ENCODE measurements at places on chromosomes 2 and 18.

GRCh38 chr2:86300496-86300895 is 36.9 kb downstream of the REEP1 start:
- no peak for DNase-seq

- no peak for DNase-seq
Measured at GRCh38 chr2:129758784-129759471, 220.5 kb upstream of the RAB6C start.

DNA sequence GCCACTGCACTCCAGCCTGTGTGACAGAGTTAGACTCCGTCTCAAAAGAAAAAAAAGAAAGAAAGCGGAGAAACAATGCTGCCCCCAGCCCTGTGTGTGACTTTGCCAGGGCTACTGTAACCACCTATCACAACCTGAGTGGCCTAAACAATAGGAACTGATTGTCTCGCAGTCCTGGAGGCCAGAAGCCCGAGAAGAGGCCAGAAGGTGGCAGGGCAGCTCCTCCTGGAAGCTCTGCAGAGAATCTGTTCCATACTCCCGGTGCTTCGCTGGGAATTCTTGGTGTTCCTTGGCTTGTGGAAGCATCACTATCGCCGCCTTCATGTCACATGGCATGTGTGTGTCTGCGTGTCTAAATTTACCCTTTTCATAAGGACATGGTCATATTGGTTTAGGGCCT is 14.4 kb upstream of the RAB17 start:
- DNase-seq = no peak

DNA sequence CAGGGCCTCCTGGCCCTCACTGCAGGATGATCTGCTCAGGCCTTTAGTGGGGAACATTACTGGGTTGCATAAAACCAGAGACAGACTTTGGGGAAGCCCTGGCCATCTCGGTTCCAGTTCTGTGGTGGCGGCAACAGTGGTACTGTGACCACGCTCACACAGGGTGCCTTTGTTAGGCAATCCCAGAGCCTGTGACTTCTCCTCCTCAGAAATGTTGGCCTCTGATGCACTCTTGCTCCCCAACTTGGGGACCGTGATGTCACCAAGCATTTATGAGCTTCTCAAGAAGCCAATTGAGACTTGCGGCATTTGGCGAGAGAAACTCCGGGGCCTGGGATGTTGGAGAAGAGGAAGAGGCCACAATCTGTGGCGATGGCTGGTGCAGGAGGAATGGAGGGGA is 80.9 kb upstream of the PKDCC start:
- DNase-seq = no peak

GRCh38 chr2:127639111-127639474 is 6.9 kb upstream of the GPR17 start:
- DNase-seq = no peak

GRCh38 chr2:230343747-230344146 is 16.8 kb downstream of the SP140L start:
- no peak for DNase-seq

GRCh38 chr18:78130232-78131195 is 849.1 kb upstream of the SALL3 start:
- DNase-seq = no peak

DNA sequence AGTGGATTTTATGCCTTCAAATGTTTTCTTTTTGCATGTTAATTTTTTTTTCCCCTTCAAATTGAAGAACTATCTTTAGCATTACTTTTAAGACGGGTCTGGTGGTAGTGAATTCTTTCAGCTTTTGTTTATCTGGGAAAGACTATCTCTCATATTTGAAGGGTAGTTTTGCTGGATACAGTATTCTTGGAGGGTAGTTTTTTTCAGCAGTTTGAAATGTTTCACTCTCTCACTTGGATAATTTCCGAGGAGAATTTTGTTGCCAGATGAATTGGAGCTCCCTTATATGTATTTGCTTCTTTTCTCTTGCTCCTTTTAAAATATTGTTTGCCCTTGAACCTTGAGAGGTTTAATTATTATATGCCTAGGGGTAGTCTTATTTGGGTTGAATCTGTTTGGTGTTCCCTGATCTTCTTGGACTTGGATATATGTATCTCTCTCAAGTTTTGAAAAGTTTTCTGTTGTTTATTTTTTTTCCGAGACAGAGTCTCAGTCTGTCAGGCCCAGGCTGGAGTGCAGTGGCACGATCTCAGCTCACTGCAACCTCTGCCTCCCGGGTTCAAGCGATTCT is 15.5 kb downstream of the TTLL4 start:
- DNase-seq = no peak

- DNase-seq = no peak
Measured at GRCh38 chr2:1055014-1055595, 104.5 kb downstream of the SNTG2 start.

DNA sequence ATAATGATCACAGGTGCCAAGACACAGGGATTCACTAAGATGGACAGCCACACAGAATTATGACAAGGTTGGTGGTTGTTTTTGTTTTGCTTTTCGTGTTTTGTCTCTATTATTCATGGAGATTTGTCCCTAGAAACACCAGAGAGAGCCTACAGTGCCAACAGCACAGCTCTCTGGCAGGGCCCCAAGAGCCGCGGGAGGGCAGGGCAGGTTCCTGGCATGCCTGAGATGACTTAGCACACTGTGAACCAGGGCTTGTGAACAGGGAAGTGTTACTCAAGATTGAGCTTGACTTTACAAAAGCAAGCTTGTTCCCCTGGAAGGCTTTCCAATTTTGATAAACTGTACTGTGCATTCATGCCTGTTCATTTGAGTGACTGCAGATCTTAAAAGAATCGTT is 437.4 kb upstream of the SALL3 start:
- DNase-seq = no peak

DNA sequence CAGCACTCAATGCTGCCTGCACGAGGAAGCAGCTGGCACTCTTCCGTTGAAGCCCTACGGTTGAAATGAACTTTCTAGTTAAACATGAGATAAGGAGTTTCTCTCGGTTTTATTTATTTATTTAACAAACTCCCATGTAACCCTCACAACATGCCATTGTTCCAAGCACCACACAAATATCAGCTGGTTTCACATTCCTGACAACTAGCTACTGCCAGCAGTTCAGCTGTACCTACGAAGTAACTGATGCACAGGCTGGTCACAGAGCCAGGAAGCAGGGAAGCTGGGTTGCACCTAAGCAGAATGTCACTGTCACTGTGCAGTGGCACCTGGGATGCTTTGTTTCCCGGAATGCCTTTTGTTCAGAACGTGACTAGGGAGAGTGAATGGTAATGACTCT is 18.1 kb downstream of the TIMM21 start:
- DNase-seq = no peak

DNA sequence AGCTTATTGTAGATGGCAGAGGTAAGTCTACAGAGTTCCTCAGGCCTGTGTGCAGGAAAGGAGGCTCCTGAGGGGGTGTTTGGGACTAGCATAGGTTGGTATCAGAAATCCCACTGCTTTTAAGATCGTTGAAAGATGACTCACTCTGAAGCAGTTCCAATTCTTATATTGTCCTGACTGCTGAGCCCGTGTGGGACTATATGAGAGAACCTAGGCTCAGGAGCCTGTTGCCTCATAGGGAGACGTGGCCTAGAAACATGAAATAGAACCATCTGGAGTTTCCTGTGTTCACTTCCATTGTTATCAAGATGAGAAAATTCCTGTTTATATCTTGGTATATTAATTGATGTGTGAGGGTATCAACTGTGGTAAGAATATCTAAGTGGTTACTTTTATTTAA is 5.7 kb downstream of the CCT7 start:
- no peak for DNase-seq

- peak; percentile 2 for DNase-seq
Measured at GRCh38 chr2:106886916-106887758, 1.2 kb upstream of the ST6GAL2 start.

DNA sequence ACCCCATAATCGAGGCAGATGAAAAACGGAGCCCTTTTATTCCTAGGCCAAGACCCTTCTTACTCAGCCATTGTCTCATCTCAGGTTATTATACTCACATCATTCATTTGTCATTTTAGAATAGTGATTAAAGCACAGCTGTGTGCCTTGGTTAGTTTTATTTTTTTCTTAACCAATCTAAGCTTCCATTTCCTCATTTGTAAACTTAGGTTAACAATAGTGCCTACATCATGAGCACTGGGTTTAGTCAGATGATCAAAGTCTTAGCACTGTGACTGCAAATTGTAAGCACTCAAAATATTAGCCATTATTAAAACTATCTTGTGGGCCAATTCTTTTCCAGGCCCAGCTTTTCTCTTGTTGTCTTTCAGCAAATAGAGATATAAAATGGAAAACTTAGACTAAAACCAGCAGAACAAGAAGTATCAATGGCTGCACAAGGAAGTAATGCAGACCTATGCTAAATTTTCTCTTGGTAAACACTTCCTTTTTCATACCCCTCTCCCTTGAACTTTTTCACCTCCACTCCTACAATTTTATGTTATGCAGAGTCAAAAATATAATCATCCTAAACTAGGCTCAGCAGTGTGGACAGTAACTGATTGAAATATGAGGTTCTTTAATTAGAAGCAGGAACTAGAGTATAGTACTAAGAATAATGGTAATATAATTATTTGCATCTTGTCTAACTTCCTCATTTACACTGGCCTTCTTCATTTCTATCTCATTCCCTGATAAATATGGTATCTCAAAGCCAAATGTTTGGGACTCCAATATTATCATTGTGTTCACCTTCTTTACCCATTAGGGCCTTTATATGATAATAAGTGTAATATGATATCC is 21.5 kb upstream of the GALNT3 start:
- no peak for DNase-seq

GRCh38 chr2:108165729-108166128 is 74.0 kb upstream of the SULT1C3 start:
- DNase-seq = no peak

- no peak for DNase-seq
Measured at GRCh38 chr2:74415762-74416395, 5.5 kb downstream of the C2orf81 start.

- DNase-seq = no peak
Measured at GRCh38 chr2:69549421-69549820, 94.1 kb downstream of the AAK1 start.

DNA sequence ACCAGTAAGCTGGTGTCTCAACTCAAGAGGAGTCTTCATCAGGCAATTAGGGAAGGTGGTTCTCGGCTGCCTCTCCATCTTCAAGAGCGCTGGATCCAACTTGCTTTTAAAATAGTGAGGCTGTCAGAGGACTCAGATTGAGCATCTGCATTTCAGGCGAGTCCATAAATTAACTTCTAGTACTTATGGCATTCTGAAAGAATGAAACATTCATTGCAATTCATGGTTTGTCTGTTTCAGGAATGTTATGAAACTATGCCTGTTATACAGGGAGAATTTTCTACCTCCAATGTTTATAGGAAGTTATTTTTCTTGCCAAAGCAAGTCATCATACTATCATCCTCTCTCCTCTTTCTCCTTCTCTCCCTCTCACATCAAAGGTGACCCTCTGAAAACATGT is 883.2 kb downstream of the SLC4A3 start:
- DNase-seq = no peak

DNA sequence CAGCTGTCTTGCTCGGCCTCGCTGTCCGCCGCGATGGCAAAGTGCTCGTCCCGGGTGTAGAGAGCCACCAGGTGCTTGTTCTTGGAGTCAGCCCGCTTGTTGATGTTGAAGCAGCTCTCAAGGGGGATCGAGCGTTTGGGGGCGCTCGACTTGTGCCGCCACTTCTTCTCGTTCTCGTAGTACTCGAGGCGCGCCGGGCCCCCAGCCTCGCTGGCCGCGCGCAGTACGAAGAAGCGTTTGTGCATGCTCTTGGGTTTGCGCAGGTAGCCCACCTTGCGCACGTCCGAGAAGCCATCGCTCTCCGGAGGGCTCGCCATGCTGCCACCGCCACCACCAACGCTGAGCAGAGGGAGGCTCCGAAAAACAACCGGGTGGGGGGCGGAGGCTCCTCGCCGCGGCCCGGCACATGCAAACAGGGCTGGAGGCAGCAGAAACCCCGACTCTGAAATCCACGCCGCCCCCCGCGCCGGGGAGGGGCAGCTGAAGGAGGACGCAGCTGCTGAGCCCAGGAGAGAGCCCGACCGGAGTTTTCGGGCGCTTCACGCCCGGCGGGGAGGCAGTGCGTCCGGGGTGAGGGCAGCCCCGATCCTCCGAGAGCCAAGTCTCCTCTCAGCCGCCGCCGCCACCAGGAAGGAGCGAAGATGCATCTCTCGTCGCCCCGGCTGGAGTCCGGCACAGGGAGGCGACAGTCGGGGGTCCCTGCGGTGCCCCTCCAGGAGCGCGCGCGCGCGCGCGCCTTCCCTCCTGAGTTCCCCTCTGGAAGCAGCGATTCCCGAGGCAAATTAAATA is 1.0 kb downstream of the IRS1 start:
- DNase-seq = peak; percentile 62

- no peak for DNase-seq
Measured at GRCh38 chr18:50750546-50750945, 69.3 kb downstream of the MRO start.

All from activated naive CD8-positive, alpha-beta T cell treated with anti-CD3 and anti-CD28 coated beads for 36 hours (primary cell).